ENCODE measurements at places on chromosomes 7 and 10.

DNA sequence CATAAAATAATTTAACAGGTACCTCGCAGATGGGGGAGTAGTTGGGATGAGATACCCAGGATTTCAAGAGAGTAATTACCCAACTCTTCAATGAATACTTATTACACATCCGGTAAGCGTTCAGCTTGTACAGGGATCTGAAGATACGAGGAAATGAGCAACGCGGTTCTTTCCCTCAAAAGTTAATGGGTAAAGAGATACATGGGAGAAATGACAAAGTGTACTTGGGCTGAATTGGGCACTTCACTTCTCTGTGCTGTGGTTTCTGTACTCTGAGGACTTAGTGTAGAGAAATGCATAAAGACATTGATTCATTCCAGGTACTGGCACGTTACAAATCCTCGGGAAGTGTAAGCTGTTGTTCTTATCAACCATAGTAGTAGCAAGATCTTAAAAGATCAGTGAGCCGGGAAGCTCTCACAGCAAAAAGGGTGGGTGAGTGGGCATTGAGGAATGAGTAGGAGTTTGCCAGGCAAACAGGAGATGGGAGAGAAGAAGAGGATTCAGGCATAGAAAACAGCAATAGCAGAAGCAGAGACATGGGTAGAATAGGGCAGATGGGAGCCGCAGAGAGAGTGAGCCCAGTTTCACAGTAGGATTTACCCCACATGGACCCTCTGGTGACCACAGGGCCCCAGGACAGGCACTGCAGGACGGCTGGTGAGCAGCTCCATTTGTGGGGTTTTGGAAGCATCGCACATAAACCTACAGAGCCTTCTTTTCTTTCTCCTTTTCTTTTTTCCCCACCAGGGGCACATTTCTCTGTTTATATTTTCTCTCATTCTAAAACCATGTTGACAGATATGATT lies 304.3 kb upstream of the PITRM1 start:
- no peak for DNase-seq

- no peak for DNase-seq
Observed at GRCh38 chr7:36597090-36597773, 127.1 kb downstream of the AOAH start.

DNA sequence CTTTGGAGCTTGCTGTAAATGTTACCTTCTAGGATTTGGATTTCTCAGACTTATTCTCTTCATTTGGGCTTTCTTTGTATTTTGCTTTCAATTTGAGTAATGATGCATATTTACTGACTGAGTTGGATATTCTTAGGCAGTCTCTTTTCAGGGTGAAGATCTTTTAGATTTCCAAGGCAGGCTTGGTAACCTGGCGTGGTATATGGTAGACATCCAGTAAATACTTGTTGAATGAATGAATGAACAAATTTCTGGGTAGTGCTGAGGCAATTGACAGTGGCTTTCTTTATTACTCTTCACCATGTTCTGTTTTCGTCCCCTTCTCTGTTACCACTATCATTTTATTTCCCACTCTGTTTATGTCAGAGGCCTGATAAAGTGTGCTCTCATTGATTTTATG lies 27.1 kb downstream of the BBS9 start:
- DNase-seq = no peak

GRCh38 chr7:17094963-17095574 lies 203.4 kb upstream of the AHR start:
- DNase-seq = no peak

DNA sequence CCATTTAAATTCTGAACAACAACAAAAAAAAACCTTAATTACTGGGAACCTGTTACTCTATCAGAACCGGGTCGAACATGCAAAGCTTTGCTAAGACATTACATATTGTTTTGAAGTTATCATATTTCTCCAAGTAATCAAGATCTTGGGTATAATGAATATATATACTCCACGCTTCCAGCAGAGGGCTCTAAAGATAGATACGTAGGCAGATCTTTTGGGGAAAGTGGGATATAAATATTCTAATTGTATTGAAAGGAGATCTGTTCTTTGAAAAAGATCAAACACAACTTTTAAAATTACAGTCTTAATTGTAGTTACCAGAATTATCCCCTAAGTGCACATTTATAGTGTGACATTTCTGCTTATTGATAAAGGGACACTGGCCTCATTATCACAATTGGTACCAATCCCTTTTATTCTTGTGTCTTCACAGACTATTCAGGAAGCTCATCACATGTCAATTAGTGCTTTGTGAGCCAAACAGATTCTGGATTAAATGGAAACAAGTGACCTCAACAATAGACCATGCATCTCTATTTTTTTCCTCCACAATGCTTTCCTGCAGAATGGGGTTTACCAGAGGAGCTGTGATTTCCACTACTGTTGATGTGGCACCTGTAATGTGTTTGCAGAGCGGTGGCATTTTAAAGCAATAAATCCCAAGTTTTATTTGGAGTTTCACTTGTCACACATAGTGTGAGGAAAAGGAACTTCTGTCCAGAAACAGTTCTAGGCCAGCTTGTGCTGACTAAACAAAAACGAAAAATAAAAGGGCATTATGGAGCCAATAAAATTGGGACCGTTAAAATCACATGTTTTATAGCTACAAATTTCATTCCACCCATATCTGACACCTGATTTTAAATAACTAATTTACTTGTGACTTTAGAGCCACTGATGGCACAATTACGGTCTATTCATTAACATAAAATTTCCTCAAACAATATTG lies 122.4 kb downstream of the CTTNBP2 start:
- no peak for DNase-seq

GRCh38 chr10:70836319-70836718 lies 20.6 kb downstream of the SGPL1 start:
- no peak for DNase-seq

DNA sequence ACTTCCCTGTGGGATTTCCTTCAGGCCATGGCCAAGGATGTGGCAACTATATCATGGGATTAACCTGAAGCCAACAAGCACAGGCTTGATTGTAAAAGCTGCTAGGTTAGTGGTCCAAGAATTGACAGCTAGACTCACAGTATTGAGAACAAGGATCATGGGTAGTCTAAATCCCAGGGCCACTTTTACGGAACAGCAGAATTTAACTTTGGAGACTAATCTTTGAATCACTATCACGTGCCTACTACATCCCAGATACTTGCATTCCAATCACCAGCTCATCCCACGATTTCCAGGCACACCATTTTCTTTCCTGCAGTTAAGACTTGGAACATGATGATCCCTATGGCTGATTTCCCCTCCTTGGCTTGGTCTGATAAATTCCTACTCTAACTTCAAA lies 65.6 kb upstream of the ADO start:
- no peak for DNase-seq

DNA sequence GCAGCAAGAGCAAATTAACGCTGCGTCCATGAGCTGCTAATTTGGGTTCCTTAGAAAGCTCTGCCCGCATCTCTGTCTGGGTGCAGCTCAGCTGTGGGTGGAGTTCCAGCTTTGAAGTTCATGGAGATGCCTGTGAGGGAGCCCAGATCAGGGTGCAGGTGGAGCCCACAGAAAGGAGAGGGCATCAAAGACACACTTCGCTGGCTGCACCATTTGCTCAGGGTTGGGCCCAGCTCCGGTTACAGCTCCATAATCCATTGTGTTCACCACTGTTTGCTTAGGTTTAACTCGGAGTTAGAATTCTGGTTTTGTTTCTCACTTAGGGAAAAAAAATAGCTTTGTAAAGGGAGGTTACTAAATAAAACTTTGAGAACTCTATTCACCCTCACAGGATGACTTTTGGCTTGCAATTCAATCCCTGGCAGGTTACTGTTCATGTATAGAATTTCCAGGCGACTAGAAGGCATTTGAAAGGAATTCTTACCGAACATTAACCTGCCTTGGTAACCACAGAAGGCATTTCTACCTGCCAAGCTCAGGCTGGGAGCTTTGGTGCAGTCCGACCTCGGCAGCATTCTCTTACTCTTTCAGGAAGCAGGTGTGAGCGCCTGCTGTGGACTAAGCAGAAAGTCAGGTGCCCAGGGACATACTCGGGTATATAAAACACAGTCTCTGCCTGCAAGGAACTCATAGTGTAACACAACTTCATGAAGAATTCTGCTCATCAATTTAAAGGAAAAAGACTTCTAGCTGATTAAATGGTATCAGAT lies 179.5 kb upstream of the RNF32 start:
- DNase-seq = no peak

- no peak for DNase-seq
Observed at GRCh38 chr10:60222047-60222446, 167.6 kb downstream of the ANK3 start.

DNA sequence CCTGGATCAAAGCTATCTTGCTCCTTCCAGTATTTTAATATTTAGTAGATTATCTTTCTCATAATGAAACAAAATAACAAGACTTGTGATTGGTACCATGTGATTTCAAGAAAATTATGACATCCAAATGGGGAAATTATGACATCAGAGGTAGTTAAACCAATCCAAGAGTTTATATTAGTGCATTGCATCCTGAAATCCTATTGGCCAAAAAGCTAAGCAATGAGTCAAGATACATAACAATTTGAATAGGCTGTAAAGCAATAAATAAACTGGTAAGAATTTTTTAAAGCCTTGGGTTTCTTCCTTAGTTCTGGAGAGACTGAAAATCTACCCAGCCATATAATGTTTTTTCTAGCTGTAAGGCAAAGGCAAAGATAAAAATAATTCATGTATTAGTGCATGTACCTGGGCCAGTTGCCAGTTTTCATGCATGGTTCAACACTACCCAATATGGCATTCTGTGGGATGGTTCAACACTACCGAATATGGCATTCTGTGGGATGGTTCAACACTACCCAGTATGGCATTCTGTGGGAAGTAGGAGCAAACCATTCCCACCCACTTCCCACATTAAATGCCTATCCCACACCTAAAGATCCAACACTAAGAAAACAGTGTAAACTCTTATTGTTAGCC lies at the start of gene RNF148:
RNF148 (minus strand) TSS at position 51 of the 639 bp plus-strand sequence. CDS start 172 bp downstream, outside the sequence.
- no peak for DNase-seq

GRCh38 chr7:56483861-56484550 lies 367.8 kb upstream of the NUPR2 start:
- DNase-seq = no peak

DNA sequence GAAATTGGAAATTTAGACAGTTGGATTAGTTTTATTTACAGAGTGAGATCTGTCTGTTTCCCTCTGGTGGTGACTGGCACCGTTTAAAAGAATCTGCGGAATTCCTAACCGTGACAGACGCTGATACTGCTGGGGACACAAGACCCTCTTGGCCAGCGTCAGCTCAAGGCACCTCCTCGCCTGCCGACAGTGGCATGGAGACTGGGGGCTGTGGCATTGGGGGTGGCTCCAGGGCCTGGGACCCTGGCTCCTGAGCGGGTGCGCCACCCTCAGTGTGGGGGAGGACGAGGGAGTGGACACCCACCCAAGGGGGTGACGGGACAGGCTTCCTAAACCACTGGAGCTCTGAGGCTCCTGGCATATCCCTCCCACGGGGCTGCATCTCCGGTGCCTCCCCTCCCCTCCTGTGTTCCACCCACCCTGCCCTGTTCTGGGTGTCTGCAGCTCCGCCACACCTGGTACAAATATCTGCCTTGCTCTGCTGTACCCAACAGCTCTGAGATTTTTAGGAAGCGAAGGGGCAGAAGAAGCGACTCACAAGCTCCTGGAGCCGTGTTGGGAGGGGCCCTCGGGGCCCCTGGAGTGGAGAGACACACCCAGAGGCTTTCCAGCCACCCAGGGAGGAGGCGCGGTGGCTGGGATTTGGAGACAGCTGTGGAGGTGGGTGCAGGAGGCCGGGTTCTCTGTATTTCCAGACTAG lies 178.7 kb downstream of the DNAJB6 start:
- DNase-seq = no peak

- DNase-seq = no peak
Observed at GRCh38 chr7:373818-374705, 84.1 kb downstream of the FOXL3 start.

DNA sequence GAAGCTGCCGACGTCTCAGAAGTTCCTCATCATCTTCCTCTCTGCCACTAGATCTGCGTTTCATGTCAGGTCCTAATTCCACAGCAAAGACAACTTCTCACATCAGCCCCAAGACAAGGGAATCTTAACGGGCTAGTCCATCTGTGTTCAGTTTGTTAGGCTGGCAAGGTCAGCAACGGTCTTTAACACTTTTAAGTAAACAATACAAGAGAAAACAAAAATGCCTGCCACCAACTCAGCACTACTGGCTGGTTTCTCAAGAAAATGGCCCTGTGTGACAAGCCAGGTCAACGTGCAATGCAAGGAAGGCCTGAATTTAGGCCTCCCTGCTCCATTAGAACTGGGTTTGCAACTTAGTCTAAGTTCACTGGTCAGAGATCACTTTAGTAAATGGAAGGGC lies 41.0 kb upstream of the AFAP1L2 start:
- no peak for DNase-seq

- DNase-seq = no peak
Observed at GRCh38 chr7:2688409-2689342, 674 bp downstream of the AMZ1 start.

DNA sequence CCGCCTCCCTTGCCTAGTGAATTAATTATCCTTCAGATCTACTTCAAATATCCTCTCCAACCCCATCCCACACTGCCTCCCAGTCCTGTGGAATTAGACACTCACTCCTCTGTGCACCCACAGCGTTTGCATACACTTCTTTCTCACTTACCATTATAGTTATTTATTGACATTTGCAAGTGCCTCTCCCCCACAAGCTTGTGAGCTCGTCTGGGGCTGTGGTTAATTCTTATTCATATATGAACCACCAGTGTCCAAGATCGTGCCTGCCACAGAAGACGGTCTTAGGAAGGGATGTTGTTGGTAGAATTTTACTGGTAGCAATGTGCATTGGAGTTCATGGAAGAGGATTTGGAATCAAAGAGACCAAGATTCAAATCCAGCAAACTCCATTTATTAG lies 68.1 kb upstream of the AOAH start:
- DNase-seq = no peak

DNA sequence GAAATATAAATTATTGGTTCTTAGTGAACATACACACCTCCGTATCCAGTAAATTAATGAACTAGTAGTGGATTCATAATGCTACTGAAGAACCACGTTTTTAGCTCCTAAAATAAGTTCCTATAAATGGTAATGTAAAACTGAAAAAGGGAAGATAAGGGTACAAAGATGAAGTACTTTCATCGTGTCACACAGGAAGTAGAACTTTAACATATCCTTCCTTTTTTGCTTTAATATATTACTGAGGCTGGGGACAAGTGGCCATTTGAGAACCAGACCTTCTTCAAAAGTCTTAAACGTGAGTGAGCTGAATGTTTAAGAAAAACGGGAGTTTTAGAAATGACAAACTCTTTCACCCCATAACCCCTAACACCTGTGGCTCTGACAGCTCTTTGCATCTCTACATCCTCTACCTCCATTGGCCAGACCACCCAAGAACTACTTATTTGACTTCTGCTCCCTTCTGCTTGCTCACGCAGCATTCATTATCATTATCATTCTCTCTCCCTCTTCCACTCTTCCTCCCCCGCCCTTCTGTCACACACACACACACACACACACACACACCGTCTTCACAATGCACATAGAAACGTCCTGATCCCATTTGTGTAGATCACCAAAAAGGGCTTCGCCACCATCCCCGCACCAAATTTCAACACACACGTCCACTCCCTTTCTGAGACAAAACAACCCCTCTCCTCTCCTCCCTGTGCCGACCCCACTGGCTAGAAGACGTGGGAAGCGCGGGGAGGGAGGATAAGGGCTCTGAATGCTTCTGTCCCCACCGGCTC lies 677 bp downstream of the SKAP2 start:
- peak; percentile 2 for DNase-seq

Measured in CD4-positive, alpha-beta T cell (primary cell).